ENCODE measurements at places on chromosomes 2 and 18. TPM values are rescaled to one million over a fixed set of nuclear protein-coding genes. Genes with fewer than 3 reads are reported as not detected.

The MAP3K19 gene
- polyA plus RNA-seq = not detected

The SCRN3 gene
- 7.8 TPM for polyA plus RNA-seq

The DNAH7 gene
- polyA plus RNA-seq = 0.08 TPM

The CD28 gene
- polyA plus RNA-seq = not detected

The ACVR1C gene
- 0.21 TPM for polyA plus RNA-seq

The IL1F10 gene
- not detected for polyA plus RNA-seq

The SIX2 gene
- 0.47 TPM for polyA plus RNA-seq

The DHRS9 gene
- polyA plus RNA-seq = not detected

The TUBB8B gene
- polyA plus RNA-seq = 1.3 TPM

The PSMD14 gene
- polyA plus RNA-seq = 25.4 TPM

The NXPH2 gene
- 1.9 TPM for polyA plus RNA-seq

The LRRC30 gene
- polyA plus RNA-seq = not detected

The NMS gene
- not detected for polyA plus RNA-seq

The FLACC1 gene
- polyA plus RNA-seq = not detected

- no peaks in the 10 kb centered on the region for H3K27me3 ChIP-seq
- H3K4me1 ChIP-seq = no peaks in the 10 kb centered on the region
- no peak for DNase-seq
- H3K4me3 ChIP-seq = peak overlapping the region; percentile 97
These were observed 503 bp downstream of the GTF3C3 start for GRCh38 chr2:196798980-196799379.

DNA sequence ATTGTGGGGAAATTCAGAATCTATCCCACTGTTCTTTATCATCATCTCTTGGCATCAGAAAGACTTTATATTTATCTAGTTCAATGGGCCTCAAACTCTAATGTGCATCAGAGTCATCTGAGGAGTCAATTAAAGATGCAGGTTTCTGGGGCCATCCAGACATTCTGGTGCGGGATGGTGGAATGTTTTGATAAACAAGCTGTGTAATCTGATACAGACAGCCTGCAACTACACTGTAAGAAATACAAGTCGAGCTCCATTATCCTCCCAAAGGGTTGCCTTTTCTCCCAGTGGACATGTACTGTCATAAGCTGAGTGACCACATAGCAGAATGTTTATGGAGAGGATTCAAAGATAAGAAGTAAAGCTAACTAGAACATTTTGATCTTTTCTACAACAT lies 515.3 kb upstream of the DCC start:
- H3K27ac ChIP-seq = no peak overlapping the region
- H3K27me3 ChIP-seq = no peaks in the 10 kb centered on the region
- no peak for DNase-seq
- H3K4me1 ChIP-seq = no peaks in the 10 kb centered on the region
- H3K36me3 ChIP-seq = no peaks in the 10 kb centered on the region
- no peak overlapping the region for H3K4me3 ChIP-seq

DNA sequence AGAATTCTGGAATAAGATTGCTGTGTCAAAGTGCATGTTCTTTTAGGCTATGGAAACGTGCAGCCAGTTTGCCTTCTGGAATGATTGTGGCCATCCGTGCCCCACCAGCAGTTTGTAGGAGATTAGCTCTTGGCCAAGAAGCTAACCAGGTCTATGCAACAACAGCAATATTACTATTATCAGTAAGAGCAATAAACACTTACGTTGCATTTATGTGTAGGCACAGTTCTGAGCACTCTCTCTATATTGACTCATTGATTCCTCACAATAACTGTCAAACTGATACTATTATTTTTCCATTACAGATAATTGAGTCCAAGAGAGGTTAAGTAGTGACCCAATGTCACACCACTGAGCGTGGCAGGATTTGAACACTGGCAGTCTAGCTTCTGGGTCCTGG lies 186.4 kb downstream of the DYSF start:
- DNase-seq = no peak
- no peaks in the 10 kb centered on the region for H3K4me1 ChIP-seq
- no peak overlapping the region for H3K27ac ChIP-seq

DNA sequence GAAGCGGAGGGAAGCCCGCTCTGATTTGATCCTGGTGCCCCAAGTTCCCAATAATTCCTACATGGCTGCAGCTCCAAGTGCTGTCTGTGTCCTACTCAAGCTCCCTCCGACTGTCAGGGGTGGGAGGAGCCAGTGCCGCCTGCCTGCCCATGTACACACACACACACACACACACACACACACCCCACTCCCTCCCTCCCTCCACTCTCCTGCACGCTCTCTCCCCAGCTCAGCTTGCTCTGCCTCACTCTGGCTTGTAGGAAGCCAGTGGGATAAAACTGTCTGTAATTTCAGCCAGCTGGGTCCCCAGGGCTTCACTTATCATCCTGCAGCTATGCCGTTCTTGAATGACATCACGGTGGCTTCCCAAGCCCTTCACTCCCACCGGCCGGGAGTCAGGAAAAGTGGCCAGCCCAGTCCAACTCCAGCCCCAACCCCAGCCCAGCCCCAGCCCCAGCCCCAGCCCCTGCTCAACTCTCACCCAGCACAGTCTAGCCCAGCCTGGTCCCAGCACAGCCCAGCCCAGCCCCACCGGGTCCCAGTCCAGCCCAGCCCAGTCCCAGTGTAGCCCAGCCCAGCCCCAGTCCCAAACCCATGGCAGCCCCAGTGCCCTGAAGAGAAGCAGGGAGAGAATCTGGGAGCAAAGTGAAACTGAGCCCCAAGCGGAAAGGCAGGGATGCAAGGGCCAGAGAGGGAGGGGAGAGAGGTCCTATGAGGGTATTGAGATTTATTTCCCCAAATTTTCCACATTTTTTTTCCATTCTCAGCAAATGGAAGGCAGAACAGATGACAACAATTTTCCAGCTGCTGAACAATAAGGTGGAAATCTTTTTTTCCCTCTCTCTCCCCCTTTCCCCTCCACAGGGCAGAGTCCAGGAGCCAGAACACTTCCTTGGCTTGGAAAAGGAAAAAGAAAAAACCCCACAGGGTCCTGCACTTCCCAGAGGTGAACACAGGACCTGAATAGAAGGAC lies 144.0 kb downstream of the TNS1 start:
- H3K27me3 ChIP-seq = no peaks in the 10 kb centered on the region
- no peak for DNase-seq
- no peak overlapping the region for H3K27ac ChIP-seq
- no peak overlapping the region for H3K4me3 ChIP-seq
- peaks cover 5% of the 10 kb centered on the region for H3K4me1 ChIP-seq

- H3K4me1 ChIP-seq = peaks cover 6% of the 10 kb centered on the region
- no peak for DNase-seq
- H3K36me3 ChIP-seq = no peaks in the 10 kb centered on the region
- H3K27me3 ChIP-seq = peaks cover 10% of the 10 kb centered on the region
- no peak overlapping the region for H3K4me3 ChIP-seq
- no peak overlapping the region for H3K27ac ChIP-seq
These were observed 79.1 kb downstream of the INHBB start for GRCh38 chr2:120425014-120425413.

DNA sequence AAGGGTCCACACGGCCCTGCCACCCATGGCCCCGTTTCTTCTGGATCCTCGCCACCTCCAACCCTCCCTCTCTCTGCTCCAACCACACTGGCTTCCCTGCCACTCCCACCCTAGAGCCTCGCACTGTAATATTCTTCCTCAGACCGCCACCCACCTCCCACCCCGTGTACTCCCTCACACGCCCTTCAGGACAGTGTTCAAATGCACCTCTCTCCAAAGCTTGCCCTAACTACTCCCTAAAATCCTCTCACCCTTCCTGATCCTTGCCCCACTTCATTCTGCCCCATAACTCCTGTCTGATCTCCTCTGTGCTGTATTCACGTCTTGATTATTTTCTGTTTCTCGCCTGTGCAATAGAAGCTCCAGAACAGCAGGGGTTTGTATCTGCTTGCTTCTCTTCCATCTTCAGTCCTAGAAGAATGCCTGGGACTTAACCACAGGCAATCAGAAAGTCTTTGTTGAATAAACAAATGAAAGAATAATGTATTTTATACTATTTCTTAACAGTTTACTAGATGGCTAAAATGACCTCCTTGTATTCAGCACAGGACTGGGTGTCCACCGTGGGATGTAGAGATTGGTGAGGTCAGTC lies 25.5 kb downstream of the EPB41L3 start:
- no peaks in the 10 kb centered on the region for H3K4me1 ChIP-seq
- H3K27ac ChIP-seq = no peak overlapping the region
- no peak overlapping the region for H3K4me3 ChIP-seq
- no peak for DNase-seq
- H3K27me3 ChIP-seq = no peaks in the 10 kb centered on the region
- no peaks in the 10 kb centered on the region for H3K36me3 ChIP-seq

GRCh38 chr2:225398372-225398771 lies 1.1 kb upstream of the NYAP2 start:
- DNase-seq = no peak
- H3K36me3 ChIP-seq = no peaks in the 10 kb centered on the region
- no peak overlapping the region for H3K4me3 ChIP-seq
- no peaks in the 10 kb centered on the region for H3K4me1 ChIP-seq

DNA sequence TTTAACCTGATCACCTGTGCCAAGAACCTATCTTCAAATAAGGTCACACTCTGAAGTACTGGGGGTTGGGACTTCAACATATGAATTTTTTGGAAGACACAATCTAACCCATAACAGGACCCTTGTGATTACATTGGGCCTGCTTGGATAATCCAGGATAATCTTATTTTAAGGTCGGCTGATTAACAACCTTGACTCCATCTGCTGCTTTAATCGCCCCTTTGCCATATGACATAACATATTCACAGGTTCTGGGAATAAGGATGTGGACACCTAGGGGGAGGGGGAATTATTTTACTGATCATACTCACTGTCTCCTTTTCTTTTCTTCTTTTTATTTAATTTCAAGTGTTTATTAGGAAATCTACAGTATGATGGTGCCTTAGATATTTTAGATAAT lies 34.8 kb downstream of the CDH20 start:
- no peak overlapping the region for H3K27ac ChIP-seq
- no peaks in the 10 kb centered on the region for H3K36me3 ChIP-seq
- DNase-seq = no peak
- no peaks in the 10 kb centered on the region for H3K4me1 ChIP-seq

DNA sequence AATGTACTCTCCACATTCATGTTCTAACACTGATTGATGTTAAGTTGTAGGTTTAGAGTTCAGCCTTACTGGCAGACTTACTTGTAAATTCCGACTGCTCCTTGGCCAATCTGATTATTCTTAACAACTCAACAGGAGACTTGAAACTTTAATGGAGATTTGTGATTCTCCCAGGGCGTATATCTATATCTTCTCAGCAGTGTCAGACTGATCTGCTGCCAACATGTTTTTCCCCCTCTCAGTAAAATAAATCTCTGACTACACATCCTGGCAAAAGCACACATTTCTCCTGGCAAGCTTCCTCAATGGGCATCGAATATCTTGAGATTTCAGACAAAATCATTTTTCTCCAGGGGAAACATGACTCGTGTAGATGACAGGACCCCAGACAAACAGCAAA lies 1041.2 kb downstream of the DPP10 start:
- no peaks in the 10 kb centered on the region for H3K36me3 ChIP-seq
- H3K27ac ChIP-seq = no peak overlapping the region
- H3K4me3 ChIP-seq = no peak overlapping the region
- DNase-seq = no peak
- H3K27me3 ChIP-seq = no peaks in the 10 kb centered on the region

- DNase-seq = no peak
- no peak overlapping the region for H3K4me3 ChIP-seq
These were observed 262.5 kb downstream of the GALR1 start for GRCh38 chr18:77512152-77512551.

DNA sequence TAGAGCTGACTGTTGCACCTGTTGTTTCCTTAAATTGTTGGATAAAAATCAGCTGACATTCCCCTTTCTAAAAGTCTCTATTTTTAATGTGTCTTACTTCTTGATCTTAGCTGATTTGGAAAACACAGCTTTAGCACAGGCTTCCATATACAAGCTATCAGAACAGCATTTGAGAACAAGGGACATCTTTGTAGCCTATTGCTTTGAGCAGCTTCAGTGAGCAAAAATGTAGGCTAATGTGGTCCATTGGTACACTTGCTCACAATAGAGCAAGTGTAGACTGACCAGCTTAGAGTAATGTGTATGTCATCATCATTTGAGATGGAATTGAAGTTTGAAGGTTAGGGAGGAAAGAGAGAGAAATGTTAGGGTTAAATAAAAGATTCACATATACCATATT lies 7.0 kb downstream of the INPP1 start:
- H3K4me1 ChIP-seq = no peaks in the 10 kb centered on the region
- no peaks in the 10 kb centered on the region for H3K36me3 ChIP-seq
- no peak overlapping the region for H3K4me3 ChIP-seq
- no peak overlapping the region for H3K27ac ChIP-seq
- no peak for DNase-seq

GRCh38 chr2:200159829-200160781 lies 146.4 kb upstream of the SPATS2L start:
- H3K27me3 ChIP-seq = no peaks in the 10 kb centered on the region
- no peak overlapping the region for H3K4me3 ChIP-seq
- no peaks in the 10 kb centered on the region for H3K36me3 ChIP-seq

DNA sequence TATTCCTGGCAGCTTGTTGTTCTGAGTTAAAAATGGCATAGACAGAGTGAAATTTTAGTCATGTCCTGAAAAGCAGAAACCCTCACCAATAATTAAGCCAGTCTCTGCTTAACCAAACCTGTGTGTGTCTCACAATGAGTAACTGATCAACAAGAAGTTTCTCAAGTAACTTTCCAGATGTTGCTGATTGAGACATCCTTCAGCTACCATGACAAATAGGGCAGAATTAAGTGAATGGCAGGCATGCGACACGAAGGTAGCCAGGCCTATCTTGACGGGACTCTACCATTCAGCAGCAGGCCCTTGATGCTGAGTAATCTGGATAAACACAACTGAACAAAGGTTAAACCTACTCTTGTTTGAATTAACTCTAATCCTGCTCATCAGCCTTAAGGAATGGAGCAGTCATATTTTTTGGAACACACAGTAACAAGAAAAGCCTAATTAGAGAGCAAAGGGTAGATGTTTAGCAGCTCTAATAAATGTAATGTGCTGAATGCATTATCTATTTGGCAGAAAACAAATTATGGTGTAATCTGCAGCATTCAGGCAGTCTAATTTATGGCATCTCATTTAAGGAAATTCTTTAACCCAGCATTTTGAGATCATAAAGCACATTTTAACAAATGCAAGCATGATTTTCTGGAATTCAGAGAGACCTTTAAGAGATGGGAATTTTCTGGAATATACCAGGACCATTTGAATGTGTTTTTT lies 159.5 kb upstream of the EPHA4 start:
- H3K27ac ChIP-seq = no peak overlapping the region
- no peaks in the 10 kb centered on the region for H3K36me3 ChIP-seq
- no peak overlapping the region for H3K4me3 ChIP-seq
- H3K4me1 ChIP-seq = no peaks in the 10 kb centered on the region

- no peak for DNase-seq
- no peaks in the 10 kb centered on the region for H3K27me3 ChIP-seq
- H3K4me1 ChIP-seq = 0 out of 2 replicates have a peak, but pooled peaks cover 3% of the 10 kb centered on the region
- no peak overlapping the region for H3K27ac ChIP-seq
- H3K4me3 ChIP-seq = no peak overlapping the region
- H3K36me3 ChIP-seq = no peaks in the 10 kb centered on the region
These were observed 11.4 kb upstream of the PER2 start for GRCh38 chr2:238299803-238300202.

DNA sequence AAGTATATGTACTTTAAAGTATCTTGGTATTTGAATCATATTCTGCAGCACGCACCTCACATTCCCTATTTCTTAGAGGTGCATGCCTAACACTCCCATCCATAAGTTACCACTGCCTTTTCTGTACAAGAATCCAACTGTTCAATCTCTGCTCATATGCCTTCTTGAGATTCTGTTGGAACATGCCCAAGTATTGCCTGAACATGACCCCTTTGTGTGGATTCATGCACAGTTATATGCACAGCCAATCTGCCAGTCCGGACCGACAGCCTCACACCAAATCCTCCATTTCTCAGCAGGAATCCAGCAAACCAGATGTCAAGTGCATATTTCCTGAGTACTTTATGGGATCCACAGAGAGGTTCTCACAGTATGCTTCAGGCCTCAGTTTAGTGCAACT lies 222.0 kb downstream of the TMEM182 start:
- no peaks in the 10 kb centered on the region for H3K4me1 ChIP-seq
- H3K36me3 ChIP-seq = no peaks in the 10 kb centered on the region
- no peaks in the 10 kb centered on the region for H3K27me3 ChIP-seq
